ENCODE measurements at places on chromosomes 5 and 9. TPM values are rescaled to one million over a fixed set of nuclear protein-coding genes. Genes with fewer than 3 reads are reported as not detected.

DNA sequence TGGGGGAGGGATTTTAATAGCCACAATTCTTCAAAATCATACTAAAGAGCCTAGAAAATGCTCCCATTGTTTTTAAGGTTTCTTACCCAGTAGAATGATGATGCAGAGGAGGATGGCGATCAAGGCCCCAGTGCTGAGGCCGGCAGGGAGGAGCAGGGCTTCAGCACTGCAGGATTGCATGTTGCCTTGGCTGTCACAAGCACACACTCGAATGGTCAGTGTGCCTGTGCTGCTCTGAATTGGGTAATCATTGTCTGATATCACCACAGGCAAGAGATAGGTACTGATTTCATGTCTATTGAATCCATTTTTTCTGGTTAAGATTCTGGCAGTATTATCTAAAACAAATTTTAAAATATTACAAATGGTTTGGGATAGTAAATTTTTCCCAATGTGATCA lies 153.3 kb downstream of the CDH10 start:
- DNase-seq: no peak

The BTNL3 gene
- total RNA-seq: not detected

DNA sequence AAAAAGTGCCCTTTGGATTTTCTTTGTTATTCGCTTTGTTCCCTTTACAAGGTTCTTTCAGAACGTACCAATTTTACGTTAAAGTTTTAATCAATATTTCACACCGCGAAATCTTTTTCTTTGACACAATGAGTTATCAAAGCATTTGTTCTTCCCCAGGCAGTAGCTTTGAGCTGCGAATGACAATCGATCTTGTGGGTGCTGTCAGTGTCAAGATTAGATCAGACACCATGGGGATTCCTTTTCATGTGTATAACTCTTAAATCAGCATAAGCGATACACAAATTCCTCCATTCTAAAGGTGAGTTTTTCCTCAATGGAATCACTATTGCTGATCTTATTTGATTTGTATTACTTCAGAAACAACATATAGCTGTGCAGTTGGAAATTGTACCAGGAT lies 145.5 kb downstream of the ST8SIA4 start:
- DNase-seq: no peak

The SPINK13 gene
- 0.14 TPM for total RNA-seq

GRCh38 chr9:87910821-87911220 lies 6.9 kb upstream of the SPATA31C1 start:
- no peak for DNase-seq

Measured in Caki2 (cell line).